ENCODE measurements at places on chromosomes 2 and 18.

- DNase-seq: no peak
Measured at GRCh38 chr2:195857132-195857531, 200.1 kb downstream of the SLC39A10 start.

DNA sequence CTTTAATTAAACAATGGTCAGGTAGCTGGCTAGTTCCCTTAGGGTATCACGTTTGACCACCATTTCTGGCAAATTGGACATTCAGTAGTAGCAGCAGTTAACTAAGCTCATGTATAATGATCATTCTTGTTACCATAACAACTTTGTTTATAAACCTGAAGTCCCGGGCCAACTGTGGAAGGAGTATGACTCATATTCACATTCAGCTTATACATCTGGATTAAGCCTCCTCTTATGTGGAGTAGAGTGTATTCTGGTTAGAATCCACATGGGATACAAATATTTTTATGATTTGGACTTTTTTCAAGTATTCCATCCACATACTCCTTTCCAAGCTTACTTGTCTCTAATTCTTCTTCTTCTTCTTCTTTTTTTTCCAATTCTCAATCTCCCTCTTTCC is 70.3 kb upstream of the ZSWIM2 start:
- no peak for DNase-seq

DNA sequence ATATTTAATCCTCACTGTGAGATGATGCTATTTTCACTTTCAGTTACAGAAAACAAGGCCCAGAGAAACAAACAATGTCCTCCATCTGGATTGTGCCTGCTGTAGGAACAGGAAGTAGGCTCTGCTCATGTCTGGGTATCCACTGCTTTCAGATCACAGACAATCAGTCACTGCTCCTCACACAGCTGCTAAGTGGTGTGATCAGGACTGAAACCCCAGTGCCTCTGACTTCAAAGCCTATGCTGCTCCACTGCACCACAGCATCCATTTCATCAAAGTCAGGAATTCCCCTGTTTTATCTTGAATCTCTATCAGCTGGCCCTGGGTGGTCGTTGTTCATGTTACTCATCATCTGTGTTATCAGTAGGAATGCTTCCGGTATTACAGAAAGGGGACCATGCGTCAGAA is 303.8 kb upstream of the TRIB2 start:
- DNase-seq: peak; percentile 14

DNA sequence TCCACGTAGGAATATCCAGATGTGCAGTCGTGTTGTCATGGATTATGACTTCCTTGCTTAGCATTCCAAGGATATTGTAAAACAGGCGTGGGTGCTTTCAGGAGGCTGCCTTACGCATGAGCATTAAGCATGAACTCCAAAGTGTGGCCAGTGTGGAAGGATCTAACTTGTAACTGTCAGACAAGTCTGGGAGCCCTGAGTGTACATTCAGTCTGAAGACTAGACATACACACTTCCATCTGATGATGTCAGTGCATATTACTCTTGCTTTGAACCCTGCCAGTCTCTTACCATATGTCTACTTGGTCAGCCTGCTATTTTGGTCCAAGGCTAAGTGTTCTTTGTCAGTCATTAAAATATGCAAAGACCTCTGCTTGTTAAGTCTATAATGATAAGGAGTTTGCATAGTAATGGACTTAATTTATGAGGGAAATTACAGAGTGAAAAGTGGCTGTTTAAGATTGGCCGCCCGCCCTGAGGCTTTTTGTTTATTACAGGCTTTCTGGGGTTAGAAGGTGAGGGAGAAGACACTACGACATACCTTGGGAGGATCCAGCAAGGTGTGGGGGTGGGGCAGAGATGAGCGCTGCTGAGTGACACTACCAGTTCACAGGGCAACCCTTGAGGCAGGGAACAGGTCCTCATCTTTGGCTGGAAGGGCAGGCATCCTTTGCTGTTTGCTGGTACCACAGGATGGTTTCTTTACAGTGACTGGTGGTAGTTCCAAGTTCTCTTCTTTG is 48.3 kb downstream of the CABLES1 start:
- DNase-seq: no peak

DNA sequence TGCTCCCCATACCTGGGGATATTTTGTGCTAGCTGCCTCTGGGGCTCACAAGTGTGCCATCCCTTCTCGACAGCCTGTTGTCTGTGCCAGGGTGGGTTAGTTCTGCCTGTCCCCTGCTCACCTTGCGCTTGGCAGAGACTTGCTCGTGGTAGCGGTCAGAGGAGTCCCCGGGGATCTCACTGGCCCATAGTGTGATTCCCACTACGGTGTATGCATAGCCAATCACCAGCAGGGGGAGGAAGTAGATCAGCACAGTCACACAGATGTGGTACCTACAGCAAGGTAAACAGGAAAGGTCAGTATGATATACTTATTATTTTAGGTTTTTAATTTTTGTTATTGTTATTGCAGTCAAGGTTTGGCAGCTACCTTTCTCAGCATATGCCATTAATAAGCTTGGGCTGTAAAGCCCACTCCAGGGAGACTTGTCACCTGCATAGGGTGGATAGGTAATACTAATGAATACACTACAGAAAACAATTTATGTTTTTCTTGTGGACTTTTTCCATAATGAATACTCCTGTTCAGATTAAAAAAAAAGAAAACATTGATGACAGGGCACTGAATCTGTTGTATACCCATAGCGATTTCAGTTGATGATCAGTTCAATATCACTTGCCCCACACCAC is 95.2 kb downstream of the POLE4 start:
- DNase-seq: no peak

DNA sequence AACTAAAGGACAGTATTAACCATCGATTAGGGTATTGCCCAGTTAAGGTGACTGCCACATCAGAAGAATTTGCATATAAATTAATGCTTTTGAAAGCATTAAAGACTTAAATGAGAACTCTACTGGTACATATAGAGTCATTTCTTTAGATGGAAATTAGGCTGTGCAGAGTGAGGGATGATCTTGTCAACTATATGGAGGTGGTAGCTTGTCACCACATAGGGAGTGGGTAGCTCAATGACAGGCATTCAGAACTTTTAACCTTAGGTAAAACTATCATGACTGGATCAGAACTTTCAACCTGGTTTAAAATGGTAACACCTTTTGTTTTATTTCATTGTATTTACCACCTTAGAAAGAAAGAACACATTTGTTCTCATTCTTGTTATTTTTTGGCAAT is 384.6 kb upstream of the LRRTM1 start:
- no peak for DNase-seq

GRCh38 chr2:33093283-33093993 is 146.7 kb downstream of the LTBP1 start:
- no peak for DNase-seq

- DNase-seq: no peak
Measured at GRCh38 chr2:232365621-232366321, 12.8 kb upstream of the ALPP start.

GRCh38 chr2:88220718-88221117 is 50.6 kb downstream of the THNSL2 start:
- no peak for DNase-seq

GRCh38 chr18:46591783-46592391 is 65.1 kb downstream of the LOXHD1 start:
- no peak for DNase-seq

- no peak for DNase-seq
Measured at GRCh38 chr18:50716902-50717301, 102.9 kb downstream of the MRO start.

DNA sequence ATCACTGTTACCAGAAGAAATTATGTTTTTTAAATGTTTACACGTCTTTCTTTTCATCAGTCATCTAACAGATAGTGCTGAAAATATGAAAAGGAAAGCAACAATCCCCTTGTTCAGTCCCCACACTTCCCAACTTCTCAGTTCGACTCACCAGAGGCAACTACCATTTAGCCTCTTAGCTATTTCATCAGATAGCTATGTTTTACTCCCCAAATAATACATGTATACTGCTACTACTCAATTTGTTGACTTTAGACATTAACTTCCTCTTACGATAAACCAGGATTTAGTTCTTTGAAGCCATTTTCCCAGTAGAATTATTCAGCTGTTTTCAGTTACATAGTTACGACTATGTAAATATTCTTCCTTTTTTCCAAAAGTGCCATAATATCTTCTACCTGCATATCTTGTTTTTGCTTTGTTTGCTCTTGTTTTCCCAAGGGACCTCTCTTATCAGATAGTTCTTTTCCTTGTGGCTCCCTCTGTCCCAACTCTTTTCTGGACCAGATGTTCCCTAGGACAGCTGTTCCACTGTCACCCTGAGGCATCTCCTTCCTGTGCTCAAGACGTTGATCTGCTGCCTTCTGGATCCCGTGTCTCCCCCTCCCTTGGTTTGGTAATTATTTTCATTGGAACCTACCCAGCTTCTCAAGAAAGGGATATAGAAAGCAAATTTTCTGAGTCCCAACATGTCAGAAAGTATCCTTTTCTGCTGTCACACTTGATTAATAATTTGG is 289.3 kb upstream of the TANK start:
- no peak for DNase-seq

- no peak for DNase-seq
Measured at GRCh38 chr2:217242947-217243346, 383.1 kb upstream of the TNP1 start.

DNA sequence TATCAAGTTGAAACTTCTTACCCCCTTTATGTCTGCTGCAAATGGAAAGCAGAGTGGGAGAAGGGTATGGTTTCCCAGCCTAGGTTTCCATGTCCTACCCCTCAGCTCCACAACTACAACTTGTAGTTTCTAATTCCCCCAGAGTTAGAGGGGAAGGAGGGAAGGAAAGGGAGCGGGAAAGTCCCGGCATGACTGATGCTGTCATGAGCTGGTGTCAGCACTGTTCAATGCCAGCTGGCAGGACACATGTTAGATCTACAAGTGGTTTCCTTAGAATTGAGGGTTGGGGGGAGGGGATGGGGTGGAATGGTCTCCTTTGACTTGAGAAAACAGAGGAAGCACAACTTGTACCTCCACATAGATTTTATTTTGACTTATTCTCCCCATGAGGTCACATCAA is 194.0 kb downstream of the MBD2 start:
- no peak for DNase-seq

GRCh38 chr18:55858661-55859515 is 270.9 kb upstream of the TCF4 start:
- DNase-seq: no peak

DNA sequence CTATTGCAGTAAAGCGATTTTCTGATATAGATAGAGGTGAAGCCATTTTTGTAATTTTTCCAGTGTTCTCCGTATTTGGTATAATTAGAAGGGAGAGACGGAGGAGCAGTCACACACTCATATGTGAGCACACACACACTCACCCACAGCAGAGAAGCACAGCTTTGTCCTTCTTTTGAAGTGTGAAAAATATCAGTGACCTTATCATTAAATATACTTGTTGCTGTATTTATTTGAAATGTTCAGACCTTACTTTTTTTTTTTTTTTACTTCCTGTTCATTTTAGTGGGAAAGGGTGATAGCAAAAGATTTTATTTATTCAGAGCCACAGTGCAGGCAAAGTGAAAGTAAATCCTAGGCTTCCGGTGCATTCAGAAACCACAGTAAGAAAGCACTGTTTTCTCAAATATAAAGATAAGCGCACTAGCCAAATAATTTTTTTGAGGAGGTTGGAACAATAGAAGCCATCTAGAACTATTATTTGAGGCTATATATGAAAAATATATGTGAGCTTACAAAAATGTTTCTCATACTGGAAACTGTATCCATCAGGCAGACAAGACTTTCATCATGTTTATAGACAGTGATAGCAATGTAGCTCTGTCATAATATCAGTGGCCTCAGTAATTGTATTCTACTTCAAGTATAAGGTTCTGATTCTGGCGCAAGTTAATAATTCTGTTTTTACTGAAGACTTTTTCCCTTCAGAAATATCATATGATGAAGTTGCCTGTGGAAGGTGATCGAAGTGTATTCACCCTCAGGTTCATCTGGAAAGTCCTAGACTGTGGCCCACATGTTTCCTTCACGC is 37.2 kb downstream of the TSHZ1 start:
- DNase-seq: no peak

GRCh38 chr2:225337183-225337582 is 62.3 kb upstream of the NYAP2 start:
- DNase-seq: no peak

GRCh38 chr2:174764280-174765255 is at the start of gene CHRNA1:
Gene CHRNA1 (minus strand): TSS chr2:174764472. CDS start chr2:174764394, 78 bp downstream.
- DNase-seq: no peak

DNA sequence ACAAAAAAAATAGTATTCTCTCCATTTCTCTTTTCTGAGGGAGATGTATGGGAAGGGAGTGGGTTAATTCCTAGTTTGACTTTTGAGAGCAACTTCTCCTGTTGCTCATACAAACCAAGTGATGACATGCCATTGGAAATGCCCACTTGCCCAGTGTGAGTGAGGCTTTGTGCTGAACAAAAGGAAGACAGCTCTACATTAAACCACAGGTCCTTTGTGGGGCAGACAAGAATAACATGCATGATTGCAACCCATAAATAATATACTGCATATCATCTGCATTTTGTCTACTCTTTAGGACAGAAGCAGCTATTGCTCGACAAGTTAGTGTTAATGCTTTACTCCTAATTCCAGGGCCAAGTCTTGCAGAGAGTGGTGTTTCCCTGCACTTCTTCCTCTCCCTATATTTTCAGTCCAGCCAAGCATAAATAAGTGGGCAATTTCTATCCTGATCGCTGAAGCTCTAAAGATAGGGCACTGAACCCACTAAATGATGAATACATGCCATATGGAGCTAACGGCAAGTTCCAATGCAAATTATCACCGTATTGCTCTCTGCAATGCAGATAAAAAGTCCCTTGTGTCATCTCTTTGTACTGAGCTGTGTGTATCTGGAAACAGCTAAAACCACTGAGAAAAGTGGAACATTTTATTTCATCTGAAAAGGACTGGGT is 19.4 kb upstream of the EHBP1 start:
- no peak for DNase-seq

- no peak for DNase-seq
Measured at GRCh38 chr18:51266773-51267172, 69.3 kb upstream of the MEX3C start.

- DNase-seq: no peak
Measured at GRCh38 chr2:238467792-238468191, 41.1 kb downstream of the ASB1 start.

GRCh38 chr2:44774826-44775492 is 166.5 kb upstream of the SIX3 start:
- no peak for DNase-seq

DNA sequence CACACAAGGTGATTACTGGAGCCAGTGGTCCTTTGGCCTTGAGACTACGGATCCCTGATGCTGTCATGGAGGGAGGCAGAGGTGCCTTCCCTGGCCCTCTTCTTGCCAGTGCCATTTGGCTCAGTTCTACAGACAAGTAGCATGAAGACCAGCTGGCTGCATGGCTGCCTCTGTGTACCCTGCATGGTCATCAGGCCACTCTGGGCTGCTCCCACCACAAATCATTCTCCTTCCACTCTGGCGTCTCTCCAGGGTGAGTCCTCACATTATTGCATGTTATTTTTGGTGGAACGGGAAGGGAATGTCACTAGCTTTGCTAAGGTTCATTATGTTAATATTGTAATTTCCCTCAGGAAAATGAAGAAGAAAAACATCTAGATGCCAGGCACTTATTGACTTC is 229.8 kb downstream of the VAPA start:
- no peak for DNase-seq

GRCh38 chr2:148027822-148028221 is 6.9 kb downstream of the MBD5 start:
- no peak for DNase-seq

Data from effector memory CD4-positive, alpha-beta T cell (primary cell).